ENCODE measurements at places on chromosomes 5 and 9. TPM values are rescaled to one million over a fixed set of nuclear protein-coding genes. Genes with fewer than 3 reads are reported as not detected.
A peak's percentile ranks its signal among the peaks of the same experiment; 100 is the strongest.

Gene JADE2
- total RNA-seq: 107 TPM

DNA sequence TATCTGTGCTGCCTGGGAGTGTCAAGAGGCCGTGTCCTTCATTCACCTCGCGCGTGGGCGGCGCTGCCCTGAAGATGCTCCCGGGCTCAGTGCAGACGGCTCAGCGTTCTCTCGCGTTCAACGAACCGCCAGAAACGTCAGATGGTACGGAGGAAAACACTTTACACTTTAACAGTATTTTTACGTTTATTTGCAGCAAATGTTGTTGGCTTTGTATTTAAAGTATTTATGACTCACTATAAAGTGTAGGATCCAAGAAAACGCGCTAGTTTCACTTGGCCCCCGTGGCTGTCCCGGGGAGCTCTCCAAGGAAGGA lies 544 bp upstream of the ERCC6L2 start:
- peak; percentile 55 for DNase-seq

GRCh38 chr9:81622471-81623255 lies 66.7 kb downstream of the TLE1 start:
- DNase-seq: no peak

Gene DDX4
- not detected for total RNA-seq

Gene SLC6A19
- not detected for total RNA-seq

DNA sequence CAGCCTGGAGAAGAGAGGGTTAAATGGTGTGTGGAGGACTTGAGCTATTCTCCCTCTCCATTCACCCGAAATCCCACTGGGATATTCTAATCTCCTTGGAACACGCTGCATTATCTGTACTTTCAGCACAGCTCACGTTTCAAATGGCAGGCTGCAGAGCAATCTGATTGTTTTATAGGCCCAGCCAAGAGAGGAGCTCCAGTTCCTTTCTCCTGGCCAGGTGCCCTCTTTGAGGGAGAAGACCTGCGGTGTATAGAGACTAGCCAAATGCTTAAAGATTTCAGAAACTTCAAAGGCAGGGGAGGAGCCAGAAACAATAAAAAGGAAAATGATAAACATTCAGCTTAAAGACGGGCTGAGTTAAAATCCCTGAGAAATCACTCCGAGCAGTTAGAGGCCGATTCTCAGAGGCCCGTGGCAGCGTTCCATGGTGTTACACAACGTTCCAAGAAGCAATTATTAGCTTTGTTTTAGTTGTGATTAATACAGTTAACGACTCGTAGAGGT lies 564.0 kb upstream of the KLF4 start:
- DNase-seq: no peak

Gene GRPEL2
- total RNA-seq: 36.5 TPM

Gene CDK5RAP2
- total RNA-seq: 56.6 TPM

- DNase-seq: no peak
Measured at GRCh38 chr5:156191547-156191946, 135.4 kb upstream of the SGCD start.

GRCh38 chr9:76690973-76691370 lies 73.3 kb upstream of the PCA3 start:
- no peak for DNase-seq

Gene SOX30
- 0.11 TPM for total RNA-seq

DNA sequence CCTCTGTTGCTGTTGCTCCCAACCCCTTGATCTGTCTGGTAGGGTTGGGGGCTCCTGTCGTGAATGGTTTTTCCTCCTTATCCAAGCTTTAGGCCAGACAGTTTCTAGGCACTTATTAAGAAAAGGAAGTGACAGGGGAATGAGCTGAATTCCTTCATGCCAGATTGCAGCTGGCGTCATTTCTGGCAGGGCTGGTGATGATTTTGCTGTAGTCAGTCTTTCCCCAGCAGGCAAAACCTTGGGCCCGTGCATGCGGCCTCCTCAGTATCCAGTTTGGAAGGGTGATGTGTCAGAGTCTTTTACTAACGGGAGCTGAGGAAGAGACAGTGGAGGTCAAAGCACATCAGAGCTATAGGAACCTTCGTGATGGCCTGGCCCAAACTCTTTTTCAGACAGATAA lies 58.8 kb downstream of the COL27A1 start:
- no peak for DNase-seq

- no peak for DNase-seq
Measured at GRCh38 chr5:7330256-7330655, 65.7 kb upstream of the ADCY2 start.

DNA sequence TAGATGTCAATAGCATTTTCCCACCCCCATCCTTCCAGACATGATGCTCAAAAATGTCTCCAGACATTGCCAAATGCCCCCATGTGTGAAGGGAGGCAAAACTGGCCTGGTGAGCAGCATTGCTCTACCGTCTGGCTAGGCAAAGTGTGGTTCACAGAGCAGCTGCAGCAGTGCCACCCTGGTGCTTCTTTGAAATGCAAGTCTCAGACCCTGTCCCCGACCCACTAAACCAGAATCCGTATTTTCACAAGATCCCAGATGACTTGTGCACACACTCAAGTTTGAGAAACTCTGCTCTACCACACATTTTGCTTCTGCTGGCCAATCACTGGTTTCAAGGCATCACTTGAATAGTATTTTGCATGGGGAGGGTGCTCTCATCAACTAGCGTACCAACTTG lies 226.6 kb upstream of the KLF9 start:
- no peak for DNase-seq

GRCh38 chr5:176133877-176134276 lies 104.3 kb upstream of the SIMC1 start:
- no peak for DNase-seq

Gene FGF10
- total RNA-seq: not detected

Gene CFAP77
- not detected for total RNA-seq

GRCh38 chr9:121118266-121118665 lies 43.5 kb downstream of the CNTRL start:
- no peak for DNase-seq

- no peak for DNase-seq
Measured at GRCh38 chr5:122412966-122413365, 100.9 kb downstream of the SNCAIP start.

Gene PCDHB4
- not detected for total RNA-seq

Gene RECK
- total RNA-seq: 4.3 TPM

Gene ZNF366
- not detected for total RNA-seq

Data from CD8-positive, alpha-beta memory T cell (primary cell).